ENCODE measurements at places on chromosomes 7 and 10. TPM values are rescaled to one million over a fixed set of nuclear protein-coding genes. Genes with fewer than 3 reads are reported as not detected.
A peak's percentile ranks its signal among the peaks of the same experiment; 100 is the strongest.

ZNF503 gene
- 0.23 TPM for total RNA-seq

CHST15 gene
- total RNA-seq = 0.20 TPM

SPDYE5 gene
- total RNA-seq = not detected

WDR86 gene
- total RNA-seq = 0.50 TPM

ZC3HAV1L gene
- 16.7 TPM for total RNA-seq

CALN1 gene
- not detected for total RNA-seq

INMT gene
- 0.40 TPM for total RNA-seq

DCLRE1C gene
- 40.4 TPM for total RNA-seq

SPDYE8 gene
- not detected for total RNA-seq

SPDYE1 gene
- total RNA-seq = not detected

GRK5 gene
- 29.8 TPM for total RNA-seq

CDHR3 gene
- total RNA-seq = 1.4 TPM

DNA sequence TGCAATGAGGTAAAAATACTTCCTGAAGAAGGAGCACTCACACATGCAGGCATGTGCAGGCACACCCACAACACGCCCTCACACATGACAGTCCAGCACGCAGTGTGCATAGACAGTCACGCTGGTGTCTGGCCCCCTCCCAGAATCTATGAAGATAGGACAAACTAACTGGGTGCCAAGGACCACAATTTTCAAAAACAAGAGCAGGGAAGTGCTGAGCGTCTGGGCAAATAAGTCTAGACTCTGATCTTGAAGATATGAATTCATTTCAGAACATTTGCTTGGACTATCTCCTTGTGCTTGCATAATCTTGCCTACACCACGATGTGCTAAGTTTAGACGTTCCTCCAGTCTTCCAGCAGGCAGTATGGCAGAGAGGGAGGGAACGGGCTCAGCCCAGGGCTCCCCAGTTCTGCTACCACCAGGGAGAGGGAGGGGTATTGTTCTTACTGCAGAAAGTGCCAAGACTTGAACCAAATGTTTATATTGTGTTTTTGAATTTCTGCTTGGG is 276.5 kb upstream of the KLF6 start:
- no peak for DNase-seq

DNA sequence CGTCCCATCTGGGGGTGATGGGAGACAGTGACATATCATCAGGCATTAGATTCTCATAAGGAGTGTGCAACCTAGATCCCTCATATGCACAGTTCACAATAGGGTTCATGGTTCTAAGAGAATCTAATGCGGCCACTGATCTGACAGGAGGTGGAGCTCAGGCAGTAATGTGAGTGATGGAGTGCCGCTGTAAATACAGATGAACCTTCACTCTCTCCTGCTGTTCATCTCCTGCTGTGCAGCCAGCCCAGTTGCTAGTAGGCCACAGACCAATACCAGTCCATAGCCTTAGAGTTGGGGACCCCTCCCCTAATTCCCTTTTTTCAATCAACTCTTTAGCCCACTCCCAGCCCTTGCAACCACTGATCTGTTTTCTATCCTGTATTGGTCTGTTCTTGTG is 581.1 kb upstream of the AUTS2 start:
- DNase-seq = no peak

DNA sequence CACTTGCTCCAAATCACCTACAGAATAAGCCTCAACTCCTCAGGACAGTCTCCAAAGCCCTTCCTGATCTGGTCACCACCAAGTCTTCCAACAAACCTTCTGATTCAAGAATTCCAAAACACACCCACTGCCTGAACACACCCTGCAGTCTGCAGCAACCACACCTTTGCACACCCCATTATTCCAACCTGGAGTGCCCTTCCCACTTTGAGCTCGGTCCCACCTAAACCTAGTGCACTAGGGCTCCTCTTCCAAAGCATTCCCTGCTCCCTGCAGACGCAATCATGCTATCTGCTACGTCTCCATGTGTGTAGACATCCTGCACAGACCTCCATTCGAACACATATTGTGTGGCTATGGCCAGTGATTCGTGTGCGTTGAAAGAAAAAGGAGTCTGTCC is 289.3 kb downstream of the GRID1 start:
- DNase-seq = no peak

- DNase-seq = no peak
These were observed 2.8 kb downstream of the TRAPPC14 start for GRCh38 chr7:100155553-100156317.

- DNase-seq = no peak
These were observed 649 bp downstream of the SCD start for GRCh38 chr10:100347568-100348195.

- no peak for DNase-seq
These were observed 219.5 kb upstream of the HPS1 start for GRCh38 chr10:98666276-98666675.

DNA sequence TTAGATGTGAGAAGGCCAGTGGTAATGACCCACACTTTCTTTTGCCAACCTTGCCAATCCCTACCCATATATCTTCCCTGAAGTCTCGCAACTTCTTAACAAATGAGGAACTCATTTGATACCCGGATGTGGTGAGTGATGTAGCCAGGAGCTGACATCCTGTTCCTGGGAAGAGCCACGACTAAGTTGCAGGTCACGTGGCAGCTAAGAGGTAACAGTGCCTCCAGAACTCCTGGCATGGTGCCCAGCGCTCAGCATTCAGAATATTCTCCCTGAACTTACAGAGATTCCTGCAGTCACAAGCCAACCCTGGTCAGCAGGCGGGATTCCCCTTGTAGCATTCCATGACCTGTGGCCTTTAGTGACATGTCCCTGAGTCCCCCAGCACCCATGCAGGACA is 282.5 kb downstream of the GALNT17 start:
- no peak for DNase-seq

DNA sequence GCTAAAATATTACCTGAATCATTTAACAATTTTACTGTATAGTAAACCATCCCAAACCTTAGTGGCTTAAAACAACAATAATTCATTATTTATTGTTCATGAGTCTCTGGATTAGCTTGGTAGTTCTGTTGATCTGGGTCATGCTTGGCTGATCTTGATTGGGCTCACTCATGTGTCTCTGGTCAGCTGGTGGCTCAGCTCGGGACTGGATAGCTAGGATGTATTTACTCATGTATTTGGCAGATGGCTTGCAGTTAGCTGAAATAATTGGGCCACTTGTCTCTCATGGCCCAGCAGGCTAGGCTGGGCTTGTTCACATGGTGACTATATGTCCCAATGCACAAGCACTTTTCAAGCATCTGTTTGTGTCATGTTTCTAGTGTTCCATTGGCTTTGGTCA is 262.8 kb downstream of the BBS9 start:
- DNase-seq = no peak

DNA sequence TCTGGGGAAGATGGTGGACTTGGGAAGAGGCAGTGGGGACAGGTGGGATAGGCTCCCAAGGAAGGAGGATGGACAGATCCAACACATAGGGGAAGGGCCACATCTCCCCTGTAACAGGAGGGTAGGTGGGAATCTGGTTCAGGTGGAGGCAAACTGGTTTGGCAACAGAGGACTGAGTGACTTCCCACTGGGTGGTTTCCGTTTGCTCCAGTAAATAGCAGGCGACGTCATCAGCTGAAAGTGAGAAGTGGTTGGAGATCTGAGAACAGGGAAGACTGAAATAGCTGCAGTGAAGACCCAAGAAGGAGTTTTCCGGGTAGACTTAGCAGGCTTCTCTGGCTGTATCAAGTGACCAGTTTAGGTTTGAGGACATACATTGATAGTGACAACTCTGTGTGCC is 504.4 kb downstream of the GALNT17 start:
- no peak for DNase-seq

DNA sequence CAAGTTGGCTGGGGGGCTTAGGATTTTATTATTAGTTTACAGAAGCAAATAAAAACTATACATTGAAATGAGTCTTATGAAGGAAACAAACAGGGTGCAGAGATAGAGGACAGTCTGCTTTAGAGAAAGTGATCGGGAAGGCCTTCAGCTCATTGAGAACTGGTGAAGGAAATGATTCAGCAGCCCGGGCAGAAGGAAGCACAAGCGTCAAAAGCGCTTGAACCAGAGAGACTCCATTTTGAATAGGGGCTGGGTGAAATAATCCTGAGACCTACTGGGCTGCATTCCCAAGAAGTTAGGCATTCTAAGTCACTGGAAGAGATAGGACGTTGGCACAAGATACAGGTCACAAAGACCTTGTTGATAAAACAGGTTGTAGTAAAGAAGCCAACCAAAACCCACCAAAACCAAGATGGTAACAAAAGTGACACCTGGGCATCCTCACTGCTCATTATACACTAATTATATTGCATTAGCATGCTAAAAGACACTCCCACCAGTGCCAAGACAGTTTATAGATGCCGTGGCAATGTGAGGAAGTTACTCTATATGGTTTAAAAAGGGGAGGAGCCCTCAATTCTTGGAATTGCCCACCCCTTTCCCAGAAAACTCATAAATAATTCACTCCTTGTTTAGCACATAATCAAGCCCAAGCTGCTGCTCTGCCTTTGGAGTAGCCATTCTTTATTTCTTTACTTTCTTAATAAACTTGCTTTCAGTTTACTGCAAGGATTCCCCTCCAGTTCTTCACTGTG is 83.1 kb upstream of the MPP7 start:
- DNase-seq = no peak

DNA sequence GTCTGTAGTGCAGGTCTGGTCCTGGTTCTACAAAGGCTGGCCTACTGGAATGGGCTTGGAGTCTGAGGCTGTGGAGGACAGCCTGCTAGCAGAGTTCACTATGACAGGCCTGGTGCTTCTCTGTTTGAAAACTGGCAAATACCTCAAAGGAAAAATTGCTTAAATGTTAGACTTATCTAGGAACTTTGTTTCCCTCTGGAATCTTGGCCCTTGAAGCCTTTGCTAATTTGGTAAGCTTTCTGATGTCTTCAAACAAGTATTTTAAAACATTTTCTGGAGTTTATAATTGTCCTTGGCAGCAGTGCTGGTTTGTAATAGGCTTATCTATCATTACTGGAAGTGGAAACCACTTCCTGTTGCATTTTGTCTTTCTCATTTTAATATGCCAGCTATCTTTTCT is 139.7 kb downstream of the TMEM26 start:
- no peak for DNase-seq

- DNase-seq = peak; percentile 84
These were observed 798 bp downstream of the PPIF start for GRCh38 chr10:79347894-79348639.

- DNase-seq = no peak
These were observed 613.9 kb upstream of the CELF2 start for GRCh38 chr10:10403762-10404161.

- DNase-seq = no peak
These were observed 5.9 kb upstream of the SGMS1 start for GRCh38 chr10:50629495-50630122.

DNA sequence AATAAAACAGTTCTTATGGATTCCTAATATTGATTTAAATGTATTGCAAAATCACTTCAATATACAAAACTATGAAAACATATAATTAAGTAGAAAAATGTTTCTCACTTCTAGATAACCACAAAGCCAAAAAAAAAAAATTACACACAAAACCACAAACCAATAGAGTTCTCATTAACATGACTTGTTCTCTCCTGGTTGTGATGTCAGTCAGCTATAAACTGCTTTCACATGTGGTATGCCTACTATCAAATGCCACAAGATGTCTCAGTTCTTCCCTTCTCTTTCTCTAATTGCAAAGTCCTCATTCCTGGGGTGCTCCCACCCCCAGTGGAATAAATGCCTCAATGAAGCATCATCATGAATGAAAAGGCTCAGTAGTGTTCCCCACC is 16.6 kb downstream of the GNAI1 start:
- no peak for DNase-seq

GRCh38 chr7:140902303-140902953 is 22.3 kb downstream of the BRAF start:
- no peak for DNase-seq

GRCh38 chr7:131726031-131726430 is 169.6 kb upstream of the PODXL start:
- DNase-seq = no peak

DNA sequence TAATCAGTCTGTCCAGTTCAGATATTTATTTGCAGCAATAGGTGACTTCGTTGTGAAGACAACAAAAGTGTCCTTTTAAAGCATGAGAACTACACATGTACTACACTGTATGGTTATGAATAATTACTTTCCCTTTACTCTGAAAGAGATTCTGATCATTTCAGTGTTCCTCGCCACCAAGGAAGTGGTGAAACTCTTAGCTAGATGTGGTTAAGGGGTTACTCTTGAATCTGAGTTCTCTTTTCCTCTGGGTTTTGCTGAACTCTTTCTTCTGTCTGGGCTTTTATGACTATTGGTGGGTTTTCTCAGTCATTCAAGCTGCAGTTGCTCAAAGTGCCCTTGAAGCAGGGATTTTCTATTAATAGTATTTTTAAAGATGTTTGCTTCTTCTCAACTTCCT is 127.9 kb upstream of the SEM1 start:
- peak; percentile 19 for DNase-seq

- no peak for DNase-seq
These were observed 868 bp downstream of the MYO1G start for GRCh38 chr7:44977959-44978335.

DNA sequence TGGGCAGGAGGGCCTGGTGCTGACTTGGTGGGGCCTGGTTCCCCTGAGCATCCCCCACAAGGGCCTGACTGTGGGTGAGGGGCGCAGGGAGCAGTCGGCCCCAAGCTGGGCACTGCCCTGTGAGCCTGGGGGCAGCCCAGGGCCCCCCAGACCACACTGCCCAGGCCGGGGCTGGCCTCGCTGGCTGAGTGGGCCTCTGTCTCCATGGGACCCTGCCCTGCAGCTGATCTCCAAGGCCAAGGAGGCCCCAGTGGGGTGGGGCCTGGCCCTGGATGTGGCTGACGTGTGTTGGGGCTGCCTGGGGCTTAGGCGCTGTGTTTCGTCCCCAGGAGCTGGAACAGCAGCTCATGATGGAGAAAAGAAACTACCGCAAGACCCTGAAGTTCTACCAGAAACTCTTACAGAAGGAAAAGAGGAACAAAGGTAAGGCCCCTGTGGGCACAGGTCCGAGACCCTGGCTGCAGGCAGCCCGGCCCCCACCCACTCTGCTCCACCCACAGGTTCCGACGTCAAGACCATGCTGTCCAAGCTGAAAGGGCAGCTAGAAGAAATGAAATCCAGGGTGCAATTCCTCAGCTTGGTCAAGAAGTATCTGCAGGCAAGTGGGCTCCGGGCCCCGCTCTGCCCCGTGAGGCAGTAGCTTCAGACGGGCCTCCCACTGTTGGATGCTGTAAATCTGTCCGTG is 23.5 kb upstream of the UTF1 start:
- DNase-seq = no peak

All from activated CD4-positive, alpha-beta memory T cell treated with anti-CD3 and anti-CD28 coated beads, Interleukin-2, amount 10 ng/mL, durations not matched to agents 7 days and 5 days (primary cell).